ENCODE measurements at places on chromosomes 6 and 20. TPM values are rescaled to one million over a fixed set of nuclear protein-coding genes. Genes with fewer than 3 reads are reported as not detected.

The MUC21 gene
- not detected for total RNA-seq

The SEMG2 gene
- total RNA-seq, result not detected

The SLC22A23 gene
- 1.4 TPM for total RNA-seq

The TTBK1 gene
- not detected for total RNA-seq

The KPNA5 gene
- 8.9 TPM for total RNA-seq

The RIPPLY2 gene
- total RNA-seq, result not detected

The TBXT gene
- total RNA-seq, result not detected

The MDFI gene
- total RNA-seq, result not detected

The OR2H2 gene
- total RNA-seq, result not detected

The ENPP4 gene
- 7.7 TPM for total RNA-seq

The EEF1A2 gene
- total RNA-seq, result not detected

The FHL5 gene
- not detected for total RNA-seq

The TTK gene
- 51.1 TPM for total RNA-seq

The TCP11 gene
- not detected for total RNA-seq

The TRIM15 gene
- total RNA-seq, result 0.79 TPM

The SLC17A9 gene
- 20.6 TPM for total RNA-seq

The ISM1 gene
- total RNA-seq, result 0.29 TPM

The OPRL1 gene
- total RNA-seq, result 0.45 TPM

The CRYBG1 gene
- 13.0 TPM for total RNA-seq

The NTSR1 gene
- total RNA-seq, result not detected

The SAPCD1 gene
- total RNA-seq, result 9.8 TPM

The LST1 gene
- 12.5 TPM for total RNA-seq

The DACT2 gene
- not detected for total RNA-seq

The MICA gene
- 10.4 TPM for total RNA-seq
